ENCODE measurements at places on chromosomes 13 and 19. TPM values are rescaled to one million over a fixed set of nuclear protein-coding genes. Genes with fewer than 3 reads are reported as not detected.

- peaks cover 46% of the 10 kb centered on the region for H3K4me1 ChIP-seq
- H3K4me3 ChIP-seq = no peak overlapping the region
- H3K36me3 ChIP-seq = no peaks in the 10 kb centered on the region
- H3K27me3 ChIP-seq = no peaks in the 10 kb centered on the region
- 0 out of 2 replicates have a peak overlapping the region, but pooled peaks have one; percentile 29 for H3K27ac ChIP-seq
These were observed 41.6 kb downstream of the ARHGAP35 start for GRCh38 chr19:46902402-46902766.

DNA sequence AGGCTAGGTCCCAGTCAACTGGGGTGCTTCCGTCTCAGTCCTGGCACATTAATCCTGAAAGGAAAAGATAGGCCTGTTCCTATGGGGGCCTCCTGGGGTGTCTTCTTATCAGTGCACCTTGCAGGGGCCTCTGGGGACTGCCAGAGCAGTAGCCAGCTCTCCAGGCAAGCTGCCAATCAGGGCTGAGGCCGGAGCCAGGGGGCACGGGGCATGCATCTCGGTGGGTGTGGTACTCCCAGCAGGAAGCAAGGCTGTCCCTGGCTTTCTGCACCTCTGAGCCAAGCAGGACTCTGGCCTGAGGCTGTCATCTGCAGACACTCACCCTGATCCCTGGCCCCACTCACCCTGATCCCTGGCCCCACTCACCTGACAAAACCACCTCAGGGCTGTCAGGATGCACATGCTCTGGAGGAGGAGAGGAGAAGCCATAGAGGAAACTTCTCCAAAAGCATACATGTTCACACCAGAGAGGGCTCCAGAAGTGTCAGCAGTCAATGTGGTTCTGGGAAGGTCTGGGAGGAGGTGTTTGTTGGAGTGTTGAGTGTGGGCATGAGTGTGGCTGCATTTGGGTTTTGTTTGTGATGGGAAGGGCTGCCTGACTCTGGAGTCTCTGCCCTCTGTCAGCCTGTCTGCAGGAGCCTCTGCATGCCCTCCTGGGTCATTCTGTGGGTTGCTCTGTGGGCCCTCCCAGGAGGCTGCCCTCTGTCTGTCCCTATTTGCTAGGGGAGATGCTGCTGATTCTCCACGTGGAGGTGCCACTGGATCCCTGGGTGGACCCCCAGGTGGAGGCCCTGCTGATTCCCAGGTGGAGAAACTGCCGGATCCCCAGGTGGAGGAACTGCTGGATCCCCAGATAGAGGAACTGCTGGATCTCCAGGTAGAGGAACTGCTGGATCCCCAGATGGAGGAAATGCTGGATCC lies 22.7 kb upstream of the KCTD15 start:
- DNase-seq = no peak
- H3K4me1 ChIP-seq = peaks cover 7% of the 10 kb centered on the region
- H3K4me3 ChIP-seq = no peak overlapping the region
- no peak overlapping the region for H3K27ac ChIP-seq
- H3K36me3 ChIP-seq = no peaks in the 10 kb centered on the region

The RFC3 gene
- total RNA-seq = 37.0 TPM

The GPR12 gene
- total RNA-seq = 0.09 TPM

The CEACAM8 gene
- total RNA-seq = not detected

The ICAM5 gene
- 8.0 TPM for total RNA-seq

Measured in WTC11 (cell line).